ENCODE measurements at places on chromosomes 1 and 21.
A peak's percentile ranks its signal among the peaks of the same experiment; 100 is the strongest.

DNA sequence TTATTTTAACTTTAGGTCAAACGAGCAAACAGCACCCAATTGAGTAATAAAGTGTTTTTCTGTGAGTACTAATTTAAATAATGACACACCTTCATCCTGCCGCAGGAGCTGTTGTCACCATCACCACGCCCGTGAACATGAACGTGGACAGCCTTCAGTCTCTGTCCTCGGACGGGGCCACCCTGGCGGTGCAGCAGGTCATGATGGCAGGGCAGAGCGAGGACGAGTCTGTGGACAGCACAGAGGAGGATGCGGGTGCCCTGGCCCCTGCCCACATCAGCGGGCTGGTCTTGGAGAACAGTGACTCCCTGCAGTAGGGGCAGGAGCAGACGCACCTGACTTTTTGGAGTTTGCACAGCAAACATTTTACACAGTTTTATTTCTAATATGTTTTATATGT is 45.9 kb downstream of the CBS start:
- DNase-seq = no peak

- no peak for DNase-seq
These were observed 43.1 kb downstream of the ZNF281 start for GRCh38 chr1:200366577-200367253.

GRCh38 chr1:108521990-108522393 is 37.9 kb upstream of the EEIG2 start:
- DNase-seq = no peak

DNA sequence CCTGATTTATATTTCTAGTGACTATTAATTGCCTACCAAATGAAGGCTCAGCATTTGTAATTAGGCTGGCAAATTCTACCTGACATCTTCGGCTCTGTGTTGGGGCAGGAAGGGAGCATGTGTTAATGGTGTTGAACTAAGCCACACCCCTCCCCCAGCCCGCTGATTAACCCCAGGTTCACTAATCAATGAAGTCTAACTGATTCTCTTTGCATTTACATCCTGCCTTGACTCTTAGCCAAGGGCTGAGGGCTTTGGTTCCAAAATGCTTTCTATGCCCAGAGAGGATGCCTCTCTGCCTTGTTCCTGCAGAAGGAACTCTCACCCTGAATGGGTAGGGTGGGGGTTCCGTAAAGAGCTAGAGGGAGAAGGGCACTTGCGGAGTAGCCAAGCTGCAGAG is 393.1 kb downstream of the CAMTA1 start:
- DNase-seq = no peak

- DNase-seq = no peak
These were observed 15.7 kb upstream of the PDXK start for GRCh38 chr21:43703035-43703880.

DNA sequence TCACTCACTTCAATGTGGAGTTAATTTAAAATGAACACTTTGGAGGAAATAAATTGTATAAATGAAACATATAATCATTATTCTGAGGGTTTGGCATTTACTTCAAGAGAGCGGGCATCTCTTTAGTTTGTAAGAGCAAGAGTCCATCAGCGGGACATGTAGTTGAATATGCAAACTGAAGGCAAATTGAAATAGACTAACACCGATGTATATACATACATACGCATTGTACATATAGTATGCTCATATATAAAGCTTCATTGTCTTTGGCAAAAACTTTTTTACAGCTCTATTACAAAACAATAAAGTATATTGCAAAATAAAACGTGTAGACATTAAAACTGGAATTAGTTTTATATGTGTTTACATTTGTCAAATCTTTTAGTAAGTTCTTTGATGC is 328.9 kb downstream of the LTN1 start:
- DNase-seq = no peak

DNA sequence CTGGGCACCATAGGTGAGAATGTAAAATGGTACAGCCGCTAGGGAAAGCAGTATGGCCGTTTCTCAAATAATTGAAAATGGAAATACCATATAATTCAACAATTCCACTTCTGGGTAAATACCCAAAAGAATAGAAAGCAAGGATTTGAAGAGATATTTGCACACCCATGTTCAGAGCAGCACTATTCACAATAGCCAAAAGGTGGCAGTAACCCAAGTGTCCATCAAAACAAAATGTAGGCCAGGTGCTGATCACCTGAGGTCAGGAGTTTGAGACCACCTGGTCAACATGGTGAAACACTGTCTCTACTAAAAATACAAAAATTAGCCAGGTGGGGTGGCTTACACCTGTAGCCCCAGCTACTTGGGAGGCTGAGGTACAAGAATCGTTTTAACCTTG is 62.1 kb downstream of the OLIG1 start:
- DNase-seq = no peak

GRCh38 chr1:155005076-155006011 is 2.7 kb downstream of the ZBTB7B start:
- peak; percentile 63 for DNase-seq

- no peak for DNase-seq
These were observed 7.7 kb downstream of the ARMH1 start for GRCh38 chr1:44681905-44682882.

- no peak for DNase-seq
These were observed 174.0 kb downstream of the TOMM20 start for GRCh38 chr1:234954613-234955012.
